ENCODE measurements at places on chromosomes 6 and 20.

- no peak for DNase-seq
These were observed 137.6 kb downstream of the AIG1 start for GRCh38 chr6:143198312-143198711.

DNA sequence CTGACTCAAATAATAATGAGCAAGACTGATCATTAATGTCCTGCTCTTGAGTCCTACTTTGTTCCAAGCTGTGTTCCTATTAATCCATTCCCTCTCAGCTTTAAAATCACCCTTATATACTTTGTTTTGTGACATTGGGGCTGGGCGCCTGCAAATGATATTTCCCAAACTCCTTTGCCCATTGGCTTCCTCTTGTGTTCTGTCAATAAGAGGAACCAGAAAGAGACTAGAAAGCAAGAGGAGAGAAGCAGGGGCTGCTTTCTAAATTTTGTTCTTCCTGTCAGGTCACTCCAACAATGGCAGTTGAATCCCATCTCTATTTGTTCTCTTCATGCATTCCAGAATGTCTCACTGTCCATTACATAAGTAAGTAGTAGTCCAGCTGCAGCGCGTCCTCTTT is 21.6 kb upstream of the TRIM27 start:
- no peak for DNase-seq

DNA sequence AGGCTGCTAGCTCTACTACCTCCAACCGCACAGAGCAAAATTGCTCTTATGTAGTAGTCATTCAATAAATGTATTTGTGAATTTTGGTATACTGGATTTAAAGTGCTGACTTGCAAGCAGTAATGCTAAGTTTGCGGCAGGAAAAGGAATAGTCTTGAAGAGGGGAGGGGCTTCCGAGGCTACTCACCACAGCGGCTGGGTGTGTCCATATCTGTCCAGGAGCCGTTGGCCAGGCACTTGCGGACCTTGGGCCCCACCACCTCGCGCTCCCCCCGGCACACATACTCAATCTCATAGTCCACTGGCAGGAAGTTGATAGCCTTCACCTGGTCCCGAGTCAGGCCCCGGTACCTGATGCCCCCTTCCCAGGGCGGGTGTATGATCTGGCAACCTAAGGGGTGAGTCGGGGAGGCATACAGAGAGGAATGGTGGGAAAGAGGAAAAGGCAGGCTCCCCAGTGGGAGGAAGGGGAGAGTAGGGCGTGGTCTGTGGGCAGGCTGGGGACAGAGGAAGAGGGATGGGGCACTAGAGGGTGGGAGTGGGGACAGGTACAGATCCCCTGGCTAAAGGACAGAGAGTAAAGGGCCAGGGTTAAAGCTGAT is 1.7 kb downstream of the GABBR1 start:
- no peak for DNase-seq

GRCh38 chr6:166007349-166008263 is 160.0 kb downstream of the TBXT start:
- no peak for DNase-seq

GRCh38 chr6:34390531-34391472 is 1.7 kb downstream of the NUDT3 start:
- DNase-seq = no peak

DNA sequence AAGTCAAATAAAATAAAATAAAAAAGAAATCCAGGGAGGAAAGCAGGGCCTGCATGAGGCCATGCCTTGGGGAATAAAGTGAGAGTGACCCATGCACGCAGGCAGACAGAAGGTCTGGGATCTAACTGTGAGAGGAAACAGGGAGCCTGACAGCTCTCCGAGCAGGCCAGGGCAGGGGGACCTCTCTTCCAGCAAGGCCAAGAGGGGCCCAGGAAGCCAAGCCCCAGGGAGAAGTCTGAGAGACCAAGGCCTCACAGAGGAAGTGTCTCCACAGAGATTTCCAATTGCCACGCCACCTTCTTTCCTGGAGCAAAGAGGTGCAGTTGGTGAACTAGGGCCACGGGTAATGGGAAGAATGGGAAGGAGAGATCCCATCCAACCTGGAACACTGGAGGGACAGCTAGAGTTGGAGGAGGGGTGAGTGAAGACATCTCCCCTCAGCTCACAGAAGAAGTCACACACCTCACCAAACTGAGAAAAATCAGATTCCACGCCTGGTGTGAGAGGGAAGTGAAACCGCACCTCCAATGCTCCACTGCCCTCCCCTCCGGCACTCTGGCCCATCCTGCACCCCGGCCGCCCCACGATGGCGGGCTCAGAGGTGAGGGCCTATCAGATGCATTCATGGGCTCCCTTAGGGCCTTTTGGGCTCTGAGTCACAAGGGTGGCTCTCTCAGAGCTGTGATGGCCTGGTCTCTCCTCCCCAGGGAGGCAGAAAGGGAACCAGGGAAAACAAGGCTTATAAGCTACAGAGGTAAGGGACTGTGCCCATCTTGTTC is 25.1 kb upstream of the TAF8 start:
- no peak for DNase-seq

- no peak for DNase-seq
These were observed 22.0 kb upstream of the CCDC167 start for GRCh38 chr6:37521674-37522073.

DNA sequence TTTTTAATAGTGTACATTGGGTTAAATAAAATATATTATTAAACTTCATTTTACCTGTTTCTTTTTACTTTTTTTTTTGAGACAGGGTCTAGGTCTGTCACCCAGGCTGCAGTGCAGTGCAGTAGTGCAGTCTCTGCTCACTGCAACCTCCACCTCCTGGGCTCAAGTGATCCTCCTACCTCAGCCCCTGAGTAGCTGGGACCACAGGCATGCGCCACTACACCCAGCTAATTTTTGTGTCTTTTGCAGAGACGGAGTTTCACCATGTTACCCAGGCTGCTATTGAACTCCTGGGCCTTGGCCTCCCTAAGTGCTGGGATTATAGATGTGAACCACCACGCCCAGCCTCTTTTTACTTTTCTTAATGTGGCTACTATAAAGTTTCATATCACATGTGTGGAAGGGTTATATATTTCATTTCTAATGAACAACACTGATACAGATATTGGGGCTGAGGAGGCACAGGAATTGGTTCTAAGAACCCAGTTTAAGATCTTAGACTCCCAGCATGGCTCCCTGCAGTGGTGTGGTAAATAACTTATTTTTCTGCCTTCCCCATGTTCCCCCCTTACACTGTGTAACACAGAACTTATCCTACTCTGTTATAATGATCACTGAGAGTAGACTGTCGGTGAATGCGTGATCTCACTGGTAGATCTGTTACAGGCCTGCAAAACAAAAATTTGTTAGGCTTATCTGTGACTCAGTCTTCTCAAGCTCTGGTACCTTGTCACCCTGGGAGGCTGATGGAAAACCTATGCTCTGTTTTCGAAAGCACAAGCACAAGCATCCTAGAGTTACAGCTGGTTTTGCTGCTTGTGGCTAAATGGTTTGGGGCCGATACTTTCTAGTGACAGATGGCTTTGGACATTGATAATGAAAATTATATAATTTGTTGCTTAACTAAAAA is 5.8 kb upstream of the ATXN1 start:
- no peak for DNase-seq

GRCh38 chr20:2253256-2253655 is 42.5 kb upstream of the TGM3 start:
- DNase-seq = no peak

DNA sequence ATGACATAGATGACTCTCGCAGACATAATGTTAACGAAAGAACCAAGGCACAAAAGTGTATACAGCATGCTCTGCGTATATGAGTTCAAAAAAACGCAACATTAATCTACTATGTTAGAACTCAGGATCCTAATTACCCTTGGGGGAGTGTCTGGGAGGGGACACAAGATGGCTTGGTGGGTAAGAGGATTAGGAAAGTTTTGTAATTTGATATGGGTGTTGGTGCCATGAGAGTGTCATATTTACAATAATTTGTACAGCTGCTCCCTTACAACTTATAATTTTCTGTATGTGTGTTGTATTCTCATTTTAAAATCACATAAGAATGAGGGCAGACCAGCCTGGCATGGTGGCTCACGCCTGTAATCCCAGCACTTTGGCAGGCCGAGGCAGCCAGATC is 38.6 kb downstream of the TFEB start:
- no peak for DNase-seq

- no peak for DNase-seq
These were observed 121.7 kb upstream of the NXT1 start for GRCh38 chr20:23228912-23229311.

GRCh38 chr6:139250296-139251044 is 41.3 kb downstream of the TXLNB start:
- DNase-seq = peak; percentile 54

DNA sequence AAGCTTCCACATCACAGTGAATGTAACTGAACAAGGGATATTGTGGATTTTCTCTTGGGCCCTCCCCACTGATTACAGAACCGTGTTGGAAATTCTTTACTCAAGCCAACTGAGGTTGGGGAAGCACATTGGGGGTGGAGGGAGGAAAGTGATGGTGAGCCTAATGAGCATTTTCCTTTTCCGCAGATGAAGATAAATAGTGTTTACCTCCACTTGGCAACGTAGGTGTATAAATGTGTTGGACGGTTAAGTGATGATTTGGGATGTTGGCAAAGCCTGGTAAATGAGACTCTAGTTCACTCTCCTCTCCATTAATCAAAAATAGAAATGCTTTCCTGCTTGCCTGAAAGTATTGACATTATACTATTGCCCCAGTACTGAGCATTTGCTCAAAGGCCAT is 27.1 kb upstream of the NRN1 start:
- DNase-seq = no peak

DNA sequence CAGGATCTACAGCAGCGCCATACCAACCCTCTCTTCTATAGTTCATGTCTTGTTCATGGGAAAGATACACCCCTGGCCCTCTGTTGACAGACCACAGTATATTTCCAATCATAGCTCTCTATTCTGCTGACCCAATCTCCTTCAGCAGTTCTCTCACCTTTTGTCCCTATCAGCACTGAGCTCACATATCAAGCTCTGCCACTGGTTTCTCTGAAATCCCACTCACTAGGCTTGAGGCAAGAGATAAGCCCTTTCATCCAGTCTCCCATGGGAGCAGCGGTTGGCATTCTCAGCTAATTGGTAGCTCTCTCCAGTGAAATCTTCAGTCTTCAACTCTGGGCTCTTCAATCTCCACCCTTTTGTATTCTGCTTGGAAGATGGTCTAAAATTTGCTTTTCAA is 313.4 kb downstream of the GJA1 start:
- DNase-seq = no peak

All from activated naive CD8-positive, alpha-beta T cell treated with anti-CD3 and anti-CD28 coated beads for 36 hours (primary cell).